ENCODE measurements at places on chromosomes 7 and 10. TPM values are rescaled to one million over a fixed set of nuclear protein-coding genes. Genes with fewer than 3 reads are reported as not detected.

The LIPJ gene
- not detected for total RNA-seq

The PRR15 gene
- total RNA-seq, result not detected

- no peaks in the 10 kb centered on the region for H3K4me1 ChIP-seq
- no peak for DNase-seq
- no peak overlapping the region for H3K4me3 ChIP-seq
- no peaks in the 10 kb centered on the region for H3K36me3 ChIP-seq
- H3K27me3 ChIP-seq, result no peaks in the 10 kb centered on the region
These were observed 225.3 kb upstream of the POT1 start for GRCh38 chr7:125154930-125155329.

DNA sequence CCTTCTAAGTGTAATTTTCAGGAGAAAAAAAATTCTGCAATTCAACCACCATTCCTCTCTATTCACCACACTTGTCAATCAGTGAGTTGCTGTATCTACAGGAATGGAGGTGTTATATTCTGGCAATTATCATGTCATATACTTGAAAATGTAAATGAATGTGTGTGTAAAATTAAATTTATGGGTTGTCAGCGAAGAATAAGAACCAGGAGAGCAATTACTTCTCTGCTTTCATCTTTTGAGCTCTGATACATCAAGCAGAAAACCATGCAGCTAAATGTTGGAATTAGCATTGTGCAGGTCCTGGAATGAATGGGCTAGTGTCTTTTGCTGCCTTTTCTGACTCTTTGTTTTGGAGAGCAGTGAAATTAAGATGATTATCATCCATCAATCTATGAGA, 207.6 kb downstream of the FOXP2 start:
- H3K4me1 ChIP-seq, result no peaks in the 10 kb centered on the region
- DNase-seq, result no peak
- no peak overlapping the region for H3K27ac ChIP-seq
- H3K27me3 ChIP-seq, result no peaks in the 10 kb centered on the region

- peak overlapping the region; percentile 99 for H3K4me3 ChIP-seq
- H3K4me1 ChIP-seq, result peaks cover 29% of the 10 kb centered on the region
- no peak for DNase-seq
- H3K36me3 ChIP-seq, result peaks cover 47% of the 10 kb centered on the region
- H3K27ac ChIP-seq, result peak overlapping the region; percentile 99
These were observed 445 bp downstream of the SSBP1 start for GRCh38 chr7:141738592-141739013.

DNA sequence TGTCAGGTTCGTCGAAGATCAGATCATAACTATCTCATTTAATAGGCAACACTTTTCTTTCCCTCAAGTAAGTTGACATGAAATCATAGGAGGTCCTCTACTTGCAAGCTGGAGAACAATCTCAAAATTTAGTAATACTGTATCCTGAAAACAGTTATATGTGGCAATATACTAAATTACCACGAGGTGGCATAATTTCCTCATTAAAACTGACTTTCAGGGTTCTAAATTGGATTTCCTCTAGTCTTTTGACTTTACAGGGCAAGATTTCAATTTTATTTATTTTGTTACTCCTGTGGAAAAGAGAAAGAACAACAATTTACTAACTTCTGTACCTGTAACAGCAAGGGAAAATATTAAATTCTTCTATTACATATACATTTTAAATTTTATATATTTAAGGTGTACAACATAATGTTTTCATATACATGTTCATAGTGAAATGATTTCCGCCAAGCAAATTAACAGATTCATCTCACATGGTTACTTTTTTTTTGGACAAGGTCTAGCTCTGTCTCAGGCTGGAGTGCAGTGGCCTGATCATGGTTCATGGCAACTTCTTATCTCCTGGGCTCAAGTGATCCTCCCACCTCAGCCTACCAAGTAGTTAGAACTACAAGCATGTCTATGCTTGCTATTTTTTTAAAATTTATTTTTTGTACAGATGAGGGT, 53.4 kb upstream of the CYP2C18 start:
- no peak overlapping the region for H3K27ac ChIP-seq
- DNase-seq, result peak; percentile 37
- H3K4me1 ChIP-seq, result peaks cover 2% of the 10 kb centered on the region
- no peak overlapping the region for H3K4me3 ChIP-seq
- no peaks in the 10 kb centered on the region for H3K36me3 ChIP-seq

GRCh38 chr7:146185844-146186243, 69.2 kb downstream of the CNTNAP2 start:
- no peak overlapping the region for H3K4me3 ChIP-seq
- H3K27me3 ChIP-seq, result no peaks in the 10 kb centered on the region
- no peak overlapping the region for H3K27ac ChIP-seq
- no peak for DNase-seq
- H3K36me3 ChIP-seq, result no peaks in the 10 kb centered on the region

The DRGX gene
- total RNA-seq, result not detected

The TYW1B gene
- total RNA-seq, result 4.2 TPM

DNA sequence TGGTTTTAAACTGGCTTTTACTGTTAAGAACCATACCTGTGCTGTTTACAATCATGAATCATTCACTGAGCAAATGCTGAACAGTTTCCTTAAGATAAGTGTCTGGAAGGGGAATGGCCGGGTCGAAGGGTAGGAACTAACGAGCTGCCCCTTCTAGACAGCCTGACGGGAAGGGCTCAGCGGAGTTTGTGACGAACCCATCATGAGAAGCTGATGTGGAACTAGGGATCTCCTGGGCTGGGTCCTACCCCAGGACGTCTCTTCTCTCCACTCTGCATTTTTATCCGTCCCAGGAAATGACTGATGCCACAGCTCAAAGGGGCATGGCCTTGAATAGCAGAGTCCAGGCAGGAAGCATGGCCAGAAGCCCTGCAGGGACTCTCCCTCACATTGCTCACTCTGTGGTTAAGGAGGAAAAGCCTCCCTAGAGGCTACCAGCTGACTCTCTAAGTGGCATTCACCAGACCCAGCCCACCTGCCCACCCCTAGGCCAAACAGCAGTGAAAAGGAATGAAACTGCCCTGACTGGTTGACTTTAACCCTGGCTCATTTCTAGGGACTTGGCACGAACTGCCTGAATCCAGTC, 112.0 kb downstream of the PFKFB3 start:
- H3K27ac ChIP-seq, result no peak overlapping the region
- DNase-seq, result no peak
- H3K4me1 ChIP-seq, result peaks cover 8% of the 10 kb centered on the region
- H3K36me3 ChIP-seq, result peaks cover 14% of the 10 kb centered on the region

DNA sequence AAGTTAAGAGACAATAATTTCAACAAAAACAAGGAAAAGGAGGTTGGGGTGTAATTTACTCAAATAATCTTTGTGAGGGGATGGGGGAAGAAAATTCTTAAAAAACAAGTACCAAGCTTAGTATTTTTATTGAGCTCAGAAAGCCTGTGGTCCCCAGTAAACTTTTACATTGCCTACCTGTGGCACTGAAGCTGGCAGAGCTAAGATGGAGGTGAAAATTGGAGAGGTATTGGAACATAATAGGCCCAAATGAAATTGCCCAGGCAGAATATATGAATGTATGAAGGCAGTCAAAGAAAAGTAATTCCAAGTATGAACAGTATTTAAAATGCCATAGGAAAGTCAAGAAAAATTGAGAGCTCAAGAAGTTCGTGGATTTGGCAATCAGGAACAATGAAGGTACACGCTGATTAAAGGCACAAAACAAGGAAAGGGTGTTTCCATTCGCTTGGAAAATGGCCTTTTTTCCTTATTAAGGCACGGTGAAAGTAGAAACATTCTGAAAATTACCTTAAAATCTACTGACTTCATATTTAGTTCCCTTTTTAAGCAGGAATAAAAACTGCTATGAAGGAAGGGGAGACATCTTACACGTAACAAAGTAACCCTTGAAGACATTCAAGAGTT, 3.4 kb upstream of the KMT2E start:
- H3K4me3 ChIP-seq, result peak overlapping the region; percentile 99
- H3K4me1 ChIP-seq, result peaks cover 43% of the 10 kb centered on the region
- H3K27me3 ChIP-seq, result peaks cover 2% of the 10 kb centered on the region

All from activated CD4-positive, alpha-beta T cell treated with anti-CD3 and anti-CD28 coated beads, Interleukin-2, amount 10 ng/mL, durations not matched to agents 24 days and 14 days (primary cell).